Hippocampal formation (tissue), 2 donors: ENCODE measurements at places on chromosomes 3 and 15.

GRCh38 chr15:36584511-36584910, 5.1 kb downstream of the CDIN1 start:
- DNase-seq = no peak

- DNase-seq = no peak
These were observed 9.4 kb upstream of the ADCY5 start for GRCh38 chr3:123458255-123458654.

DNA sequence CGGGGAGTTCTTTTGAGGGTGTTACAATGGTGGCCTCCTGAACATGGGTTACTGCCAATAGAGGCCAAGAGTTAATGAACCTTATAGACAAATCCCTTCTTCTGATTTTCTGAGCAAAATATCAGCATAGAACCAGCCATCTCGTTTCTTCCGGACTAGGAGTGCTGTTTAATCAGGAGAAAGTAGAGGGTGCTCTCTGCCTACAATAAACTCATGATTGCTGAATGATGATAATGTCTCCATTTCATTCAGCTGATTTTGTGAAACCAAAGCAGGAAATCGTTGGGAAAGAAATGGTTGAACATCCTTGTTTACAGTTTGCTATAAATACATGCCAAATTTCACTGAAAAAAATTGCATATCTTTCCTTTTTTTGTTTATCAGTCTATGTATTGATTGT, 142.8 kb upstream of the PLSCR5 start:
- DNase-seq = no peak

DNA sequence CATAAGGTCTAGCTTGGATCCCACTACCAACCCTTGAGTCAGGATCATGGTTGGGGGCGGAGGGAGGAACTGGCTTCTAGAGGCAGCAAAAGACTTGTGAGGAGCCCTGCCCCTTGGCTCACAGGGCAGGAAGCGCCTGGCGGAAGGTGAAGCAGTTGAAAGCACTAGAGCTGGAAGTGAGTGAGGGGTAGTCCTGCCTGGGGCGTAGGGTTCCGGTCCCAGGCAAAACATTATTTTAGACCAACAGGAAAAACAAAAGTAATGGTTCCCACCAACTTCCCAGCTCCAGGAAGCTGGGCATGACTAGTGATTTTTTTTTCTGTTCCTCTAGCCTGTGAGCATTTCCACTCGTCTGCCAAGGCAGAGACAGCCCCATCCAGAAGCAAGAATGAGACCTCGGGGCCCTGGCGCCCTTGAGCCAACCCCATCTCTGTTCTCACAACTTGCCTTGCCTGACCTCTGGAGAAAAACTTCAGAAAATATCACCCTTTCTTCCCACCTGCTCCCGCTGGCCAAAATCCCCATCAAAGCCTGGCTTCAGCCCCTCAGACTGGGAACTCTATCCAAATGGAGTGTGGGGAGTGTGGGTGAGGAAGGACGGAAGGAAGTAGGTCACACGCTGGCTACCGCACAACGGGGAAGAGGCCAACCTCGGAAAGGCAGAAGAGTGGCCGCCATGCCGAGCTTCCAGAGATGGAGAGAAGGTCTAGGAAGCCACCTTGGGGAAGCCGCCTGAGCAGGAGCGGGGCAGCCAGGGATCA, 57.5 kb downstream of the RBPMS2 start:
- no peak for DNase-seq

GRCh38 chr3:195227871-195228270, 43.1 kb downstream of the XXYLT1 start:
- no peak for DNase-seq

DNA sequence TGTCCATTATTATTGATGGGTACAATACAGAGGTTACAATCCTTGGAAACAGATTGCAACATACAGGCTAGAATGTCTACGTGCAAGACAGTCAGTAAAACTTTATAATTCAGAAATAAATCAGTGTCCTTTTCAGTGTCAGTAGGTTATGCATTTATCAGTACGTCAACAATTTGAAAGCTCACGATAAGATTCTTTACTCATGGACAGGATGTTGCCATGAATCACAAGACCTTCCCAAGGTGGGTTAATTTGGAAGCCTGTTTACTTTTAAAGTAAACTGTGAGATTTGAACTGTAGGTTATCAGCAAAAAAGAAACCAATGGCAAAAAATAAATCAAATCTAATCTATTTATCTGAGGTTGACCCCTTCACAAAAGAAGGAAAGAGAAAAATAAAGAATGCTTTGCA, 243.9 kb upstream of the AGTR1 start:
- DNase-seq = no peak

GRCh38 chr3:189133768-189134167, 38.0 kb upstream of the TPRG1 start:
- DNase-seq = no peak

GRCh38 chr3:190169877-190170276, 49.2 kb upstream of the P3H2 start:
- no peak for DNase-seq

DNA sequence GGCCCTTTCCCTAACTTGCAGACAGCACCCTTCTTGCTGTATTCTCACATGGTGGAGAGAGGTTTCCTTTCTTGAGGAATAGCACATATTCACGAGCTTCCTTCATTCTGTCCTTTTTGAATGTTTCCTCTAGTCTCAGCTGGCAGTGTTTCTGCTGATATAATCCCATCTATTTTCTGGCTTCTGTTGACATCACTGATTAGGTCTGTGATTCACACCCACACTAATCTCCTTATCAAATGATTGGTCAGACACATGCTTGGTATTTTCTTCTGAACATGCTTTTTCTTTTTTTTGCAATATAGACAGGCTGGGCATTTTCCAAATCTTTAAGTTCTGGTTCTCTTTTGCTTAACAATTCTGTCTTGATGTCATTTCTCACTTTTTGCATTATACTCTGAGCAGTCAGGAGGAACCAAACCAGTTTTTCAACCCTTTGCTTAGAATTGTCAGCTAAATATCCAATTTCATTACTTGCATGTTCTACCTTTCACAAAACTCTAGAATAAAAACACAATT, 65.4 kb downstream of the OXSM start:
- DNase-seq = no peak

DNA sequence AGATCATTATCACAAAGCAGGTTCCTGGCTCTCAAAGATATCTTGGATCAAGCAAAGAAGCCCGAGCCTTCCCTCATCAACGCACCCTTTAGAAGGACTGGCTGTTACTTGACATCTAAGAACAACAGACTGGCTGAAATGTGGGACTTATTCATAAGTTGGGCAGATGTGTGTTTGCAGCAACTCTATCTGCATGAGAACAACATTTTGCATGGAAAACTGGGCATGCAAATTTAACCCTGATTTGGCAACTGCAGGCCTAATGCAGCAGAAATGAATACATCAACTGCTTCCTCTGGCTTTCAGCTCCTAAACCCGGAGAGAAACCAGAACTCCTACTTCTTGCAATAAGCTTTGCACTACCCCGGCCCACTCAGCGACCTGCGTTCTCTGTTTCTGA, 35.0 kb upstream of the FOXP1 start:
- DNase-seq = no peak

DNA sequence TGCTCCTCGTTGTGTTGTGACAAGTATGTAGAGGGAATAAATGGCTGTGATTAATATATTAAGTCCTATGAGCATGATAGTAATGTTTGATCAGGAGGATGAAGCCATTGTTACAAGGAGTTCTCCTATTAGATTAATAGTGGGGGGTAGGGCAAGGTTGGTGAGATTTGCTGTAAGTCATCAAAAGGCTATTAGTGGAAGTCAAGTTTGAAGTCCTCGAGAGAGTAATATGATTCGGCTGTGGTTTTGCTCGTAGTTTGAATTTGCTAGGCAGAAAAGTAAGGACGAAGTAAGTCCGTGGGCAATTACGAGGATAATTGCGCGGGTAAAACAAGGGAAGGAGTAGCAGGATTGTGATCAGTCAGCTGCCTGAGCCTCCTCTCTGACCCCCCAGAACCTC, 26.0 kb upstream of the BUB1B start:
- no peak for DNase-seq

GRCh38 chr3:72797773-72798543, 50.3 kb downstream of the SHQ1 start:
- no peak for DNase-seq

GRCh38 chr15:90113166-90113565, 10.9 kb upstream of the IDH2 start:
- no peak for DNase-seq

- no peak for DNase-seq
These were observed 73.0 kb downstream of the SCN10A start for GRCh38 chr3:38743043-38743442.

- DNase-seq = peak; percentile 10
These were observed 532 bp downstream of the B4GALT4 start for GRCh38 chr3:119240101-119240590.

GRCh38 chr3:8239718-8240695, 261.6 kb upstream of the LMCD1 start:
- peak; percentile 1 for DNase-seq

DNA sequence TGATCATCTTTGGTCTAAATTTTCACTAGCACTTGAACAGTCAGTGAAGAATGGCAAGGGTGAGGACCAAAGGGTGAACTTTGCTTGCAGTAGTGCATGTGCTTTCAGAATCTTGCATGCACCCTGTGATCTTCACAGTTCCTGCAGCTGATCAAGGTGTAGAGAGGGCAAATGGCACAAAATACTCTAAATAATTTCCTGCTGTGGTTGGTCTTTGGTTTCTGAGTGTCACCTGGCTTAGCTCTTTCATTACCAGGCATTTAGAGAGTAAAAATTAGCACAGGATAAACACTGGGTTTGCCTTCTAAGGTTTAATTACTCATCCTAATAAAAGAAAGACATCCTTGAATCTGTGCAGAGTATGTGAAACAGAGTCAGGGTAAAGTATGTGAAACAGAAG, 11.4 kb downstream of the TIPARP start:
- no peak for DNase-seq

DNA sequence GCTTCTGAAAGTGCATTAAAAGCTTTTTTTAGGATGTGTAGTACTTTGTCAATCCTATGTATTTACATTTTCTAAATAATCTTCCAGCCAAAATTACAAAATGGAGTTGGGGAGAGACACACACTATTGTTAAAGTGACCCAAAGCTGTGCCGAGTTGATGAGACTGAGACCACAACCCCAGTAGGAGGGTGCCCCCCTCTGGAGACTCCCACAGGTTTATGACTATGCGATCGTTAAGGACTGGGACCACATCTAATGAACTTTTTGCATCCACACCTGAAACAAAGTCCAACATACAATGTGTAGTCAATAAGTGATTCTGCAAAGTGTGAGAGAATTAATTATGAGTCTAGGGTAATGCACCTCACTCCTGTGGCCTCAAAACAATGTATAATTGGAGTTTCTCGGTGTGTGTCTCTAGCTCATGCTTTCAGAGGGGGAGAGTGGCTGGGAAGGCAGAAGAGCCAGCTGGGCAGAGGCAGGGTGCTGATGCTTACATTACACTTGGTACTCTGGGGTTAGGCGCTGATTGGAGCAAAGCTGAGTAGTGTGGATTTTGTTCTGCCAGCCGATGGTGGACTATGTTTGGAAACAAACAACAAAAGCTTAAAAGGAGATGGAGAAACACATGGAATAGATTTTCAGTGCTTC, 102.8 kb downstream of the KCNH8 start:
- DNase-seq = peak; percentile 5

DNA sequence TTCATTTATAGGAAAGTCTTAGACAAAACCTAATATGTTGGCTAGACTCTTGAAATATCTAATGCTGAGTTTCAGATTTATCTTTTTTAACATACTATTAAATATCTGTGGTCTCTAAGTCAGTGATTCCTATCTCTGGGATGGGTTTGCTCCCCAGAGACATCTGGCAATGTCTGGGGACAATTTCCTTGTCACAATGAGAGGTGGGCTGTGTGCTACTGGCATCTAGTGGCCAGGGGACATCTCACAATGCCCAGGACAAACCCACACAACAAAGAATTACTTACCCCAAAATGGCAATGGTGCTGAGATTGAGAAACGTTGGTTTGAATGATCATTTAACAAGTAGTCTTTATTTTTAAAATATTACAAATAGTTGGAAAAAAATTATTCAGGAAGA, 602.1 kb downstream of the MAGI1 start:
- no peak for DNase-seq

DNA sequence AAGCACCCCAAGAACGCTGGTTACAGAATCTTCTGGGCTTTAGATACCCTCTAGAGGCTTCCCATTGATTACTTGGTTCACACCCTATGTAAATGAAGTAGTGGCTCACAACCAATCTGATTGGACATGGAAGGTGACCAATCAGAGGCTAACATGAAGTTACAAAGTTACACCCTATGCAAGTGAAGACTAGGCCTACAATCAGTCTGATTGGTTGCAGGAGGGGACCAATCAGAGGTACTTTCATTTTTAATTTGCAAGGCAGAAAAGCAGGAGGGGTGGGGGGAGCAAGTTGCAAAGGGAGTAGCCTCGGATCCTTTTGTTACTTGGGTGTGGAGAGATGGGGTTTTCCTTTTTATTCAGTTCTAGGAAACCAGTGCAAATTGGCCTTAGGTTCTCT, 11.1 kb upstream of the RTP2 start:
- DNase-seq = no peak

DNA sequence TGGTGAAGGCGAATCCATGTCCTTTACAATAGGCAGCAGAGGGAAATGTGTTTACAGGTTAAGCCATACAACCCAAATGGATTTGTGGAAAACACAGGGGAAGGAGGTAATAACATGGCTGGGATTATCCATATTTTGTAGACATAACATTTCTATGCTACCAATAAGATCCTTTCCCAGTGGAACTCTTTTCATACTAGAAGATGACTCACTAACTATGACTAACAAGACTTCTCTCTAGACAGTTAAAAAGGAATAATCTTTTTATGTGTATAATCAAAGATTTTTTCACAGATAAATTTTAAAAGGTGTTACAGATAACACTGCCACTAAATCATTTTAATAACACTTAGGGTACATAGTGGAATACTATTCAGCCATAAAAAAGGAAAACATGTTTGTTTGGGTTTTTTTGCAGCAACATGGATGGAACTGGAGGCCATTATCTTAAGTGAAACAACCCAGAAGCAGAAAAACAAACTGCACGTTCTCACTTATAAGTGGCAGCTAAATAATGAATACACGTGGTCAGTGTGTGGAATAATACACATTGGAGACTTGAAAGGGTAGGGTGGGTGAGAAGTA, 39.6 kb downstream of the VPS13C start:
- no peak for DNase-seq

DNA sequence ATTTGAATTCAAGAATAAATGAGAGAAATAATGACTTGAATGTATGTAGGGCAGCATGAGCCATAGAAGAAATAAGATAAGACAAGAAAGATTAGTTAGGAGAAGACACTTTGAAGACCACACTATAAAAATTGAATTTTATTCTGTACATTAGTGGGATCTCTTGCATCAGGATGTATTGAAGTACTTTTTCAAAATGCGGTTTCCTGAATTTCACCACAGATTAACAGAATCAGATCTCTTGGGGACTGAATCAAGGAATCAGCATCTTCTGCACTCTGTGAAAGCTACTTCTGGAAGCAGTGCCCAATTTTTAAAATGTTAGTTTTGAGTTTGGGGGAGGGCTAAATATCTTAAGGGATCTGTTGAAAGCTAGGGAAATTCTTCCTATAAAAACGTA, 763.9 kb upstream of the GOLIM4 start:
- DNase-seq = no peak

DNA sequence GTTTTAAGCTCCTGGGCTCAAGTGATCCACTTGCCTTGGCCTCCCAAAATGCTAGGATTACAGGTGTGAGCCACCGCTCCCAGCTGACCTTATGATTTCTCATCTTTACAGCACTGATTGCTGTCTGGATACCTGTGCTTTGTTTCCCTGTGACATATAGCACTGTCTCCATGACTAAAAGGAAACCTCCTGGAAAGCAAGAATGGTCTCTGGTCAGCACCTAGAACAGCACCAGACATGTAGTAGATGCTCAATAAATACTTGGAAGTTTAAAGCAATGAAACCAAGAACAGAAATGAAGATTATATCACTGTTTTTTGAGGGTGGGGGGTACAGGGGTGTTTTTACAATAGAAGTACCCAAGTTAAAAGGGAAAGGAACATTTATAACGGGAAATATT, 156.8 kb upstream of the ADAMTS9 start:
- DNase-seq = no peak
